PC-9 (cell line): ENCODE measurements at places on chromosomes 12 and 14.

DNA sequence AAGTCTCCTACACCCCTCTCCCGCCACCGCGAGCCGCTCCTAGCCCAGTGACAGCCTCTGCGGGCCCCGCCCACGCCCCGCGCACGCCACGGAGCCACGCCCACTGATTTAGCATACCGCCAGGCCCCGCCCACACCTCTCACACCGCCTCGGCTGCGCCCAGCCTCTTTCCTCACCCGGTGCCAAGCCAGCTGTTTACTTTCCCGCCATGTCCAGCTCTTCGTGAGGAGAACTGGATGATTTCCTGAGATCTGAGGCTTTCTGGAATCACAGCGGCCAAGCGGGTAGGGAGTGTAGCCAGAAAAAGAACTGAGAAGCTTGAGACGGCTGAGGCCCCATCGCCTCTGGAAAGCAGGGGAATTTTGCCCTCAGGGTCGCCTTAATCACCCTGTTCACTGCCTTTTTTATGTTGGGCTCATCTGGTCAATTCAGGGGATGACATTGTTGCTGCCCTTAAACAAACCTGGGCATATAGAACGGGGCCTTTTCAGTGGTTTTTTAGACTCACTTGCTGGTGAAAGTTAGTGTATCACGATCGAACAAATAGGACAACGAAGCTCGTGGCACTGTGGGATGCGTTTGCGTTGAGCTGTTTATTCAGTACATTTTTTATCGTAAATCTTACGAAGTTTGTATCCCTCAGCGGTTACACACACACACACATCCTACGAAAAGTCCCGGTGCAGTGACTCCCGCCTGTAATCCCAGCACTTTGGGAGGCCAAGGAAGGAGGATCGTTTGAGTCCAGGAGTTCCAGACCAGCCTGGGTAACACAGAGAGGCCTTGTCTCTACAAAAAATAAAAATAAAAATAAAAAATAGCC, at the start of gene RNF212B:
TSS of gene RNF212B (plus strand) at position 165 of the 823 bp plus-strand sequence. CDS start 2,410 bp downstream, outside the sequence.
- DNase-seq, result peak; percentile 82

- DNase-seq, result no peak
These were observed 32.7 kb downstream of the RBM25 start for GRCh38 chr14:73091044-73091443.

- peak; percentile 71 for DNase-seq
These were observed 80.5 kb downstream of the TMEM260 start for GRCh38 chr14:56659964-56660551.

DNA sequence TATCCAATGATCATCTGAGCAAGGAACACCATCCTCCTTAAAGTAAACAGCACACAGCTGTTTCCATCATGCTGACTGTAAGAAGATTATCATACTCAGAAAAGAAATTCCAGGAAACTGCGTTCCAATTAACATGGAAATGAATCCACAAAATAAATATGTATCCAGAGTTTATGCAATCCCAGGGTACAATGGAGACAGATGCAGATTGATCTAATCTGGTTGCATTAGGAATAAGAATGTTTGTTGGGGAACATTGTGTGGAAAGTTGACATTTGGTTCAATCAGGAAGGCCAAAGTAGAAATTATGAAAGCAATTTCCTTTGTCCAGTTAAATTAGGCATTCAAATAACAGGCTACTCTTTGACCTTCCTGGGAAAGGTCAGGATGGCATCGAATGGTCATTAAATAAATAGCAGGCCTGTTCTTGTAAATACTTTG, 236.9 kb upstream of the AMIGO2 start:
- no peak for DNase-seq

GRCh38 chr14:97432586-97432985, 635.4 kb downstream of the VRK1 start:
- DNase-seq, result no peak

DNA sequence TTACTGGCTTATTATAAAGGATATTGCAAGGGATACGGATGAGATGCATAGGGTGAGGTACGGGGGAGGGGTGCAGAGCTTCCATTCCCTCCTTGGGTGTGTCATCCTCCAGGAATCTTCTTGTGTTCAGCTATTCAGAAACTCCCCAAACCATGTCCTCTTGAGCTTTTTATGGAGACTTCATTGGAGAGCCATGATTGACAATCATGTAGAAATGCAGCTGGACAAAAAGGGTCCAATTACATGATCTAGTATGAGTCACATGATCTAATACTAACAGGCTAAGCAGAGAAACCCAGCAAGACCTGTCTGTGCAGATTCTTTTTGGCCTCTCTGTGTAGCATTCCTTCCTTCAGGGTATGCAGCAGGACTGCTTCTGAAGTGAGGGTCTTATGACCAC, 23.9 kb upstream of the FLVCR2 start:
- peak; percentile 100 for DNase-seq

GRCh38 chr14:50669441-50669986, 1.4 kb upstream of the SAV1 start:
- DNase-seq, result no peak

DNA sequence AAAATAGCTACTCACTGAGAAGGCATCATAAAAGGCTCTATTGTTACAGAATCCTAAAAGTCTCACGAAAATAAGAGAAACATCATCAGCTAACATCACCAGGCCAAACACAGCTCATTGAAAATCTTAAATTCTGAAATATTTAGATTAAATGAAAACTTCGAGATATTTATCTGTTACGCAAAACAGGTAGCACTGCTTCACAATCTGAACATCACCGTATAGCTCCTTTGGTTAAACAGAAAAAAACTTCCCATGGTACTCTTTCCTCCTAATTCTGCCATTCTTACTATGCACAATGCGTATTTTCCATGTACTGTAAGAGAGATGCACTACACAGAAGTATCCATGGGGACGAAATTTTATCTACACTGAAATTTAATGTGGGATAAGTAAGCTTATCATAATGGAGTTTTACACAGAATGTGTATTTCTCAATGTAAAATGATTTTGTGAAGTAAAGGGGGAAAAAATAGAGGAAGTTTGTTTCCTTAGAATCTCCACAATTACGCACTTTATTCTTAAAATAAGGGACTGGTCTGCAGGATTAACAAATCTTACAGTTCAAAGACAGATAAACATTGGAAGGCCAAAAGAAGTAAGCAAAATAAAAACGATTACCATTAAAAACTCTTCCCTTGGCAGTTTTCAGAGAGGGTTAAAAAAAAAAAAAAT, 1.9 kb downstream of the SGPP1 start:
- DNase-seq, result no peak

DNA sequence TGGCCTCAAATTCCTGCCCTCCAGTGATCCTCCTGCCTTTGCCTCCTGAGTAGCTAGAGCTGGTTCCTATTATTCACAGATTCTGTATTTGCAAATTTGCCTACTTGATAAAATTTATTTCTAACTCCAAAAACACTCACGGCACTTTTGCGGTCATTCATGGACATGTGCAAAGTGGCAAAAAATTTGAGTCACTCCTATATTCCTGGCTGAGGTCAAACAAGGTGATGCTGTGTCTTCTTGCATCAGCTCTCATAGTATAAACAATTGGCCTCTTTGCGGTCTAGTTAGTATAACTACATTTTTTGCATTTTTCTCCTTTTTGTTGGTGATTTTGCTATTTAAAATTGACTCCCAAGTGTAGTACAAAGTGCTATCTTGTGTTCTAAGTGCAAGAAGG, 24.7 kb downstream of the ATF1 start:
- peak; percentile 37 for DNase-seq

DNA sequence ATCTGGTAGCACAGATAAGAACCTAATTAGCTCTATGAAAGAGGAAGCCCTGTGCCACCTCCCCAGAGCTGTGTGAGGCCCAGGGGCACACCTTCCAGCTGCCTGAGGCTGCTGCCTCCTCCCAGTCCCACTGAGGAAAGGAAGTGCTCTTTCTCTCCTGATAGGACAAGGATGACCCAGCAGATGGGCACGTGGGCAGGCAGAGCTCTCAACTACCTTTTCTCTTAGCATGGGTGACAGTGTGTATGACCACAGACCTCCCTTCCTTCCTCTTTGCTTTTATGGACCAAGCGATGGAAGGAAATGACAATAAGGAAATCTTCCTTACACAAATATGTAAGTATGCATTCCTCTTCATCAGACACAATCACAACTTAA, 127.6 kb upstream of the AMIGO2 start:
- no peak for DNase-seq

GRCh38 chr12:94775710-94776109, 125.4 kb upstream of the TMCC3 start:
- DNase-seq, result no peak

DNA sequence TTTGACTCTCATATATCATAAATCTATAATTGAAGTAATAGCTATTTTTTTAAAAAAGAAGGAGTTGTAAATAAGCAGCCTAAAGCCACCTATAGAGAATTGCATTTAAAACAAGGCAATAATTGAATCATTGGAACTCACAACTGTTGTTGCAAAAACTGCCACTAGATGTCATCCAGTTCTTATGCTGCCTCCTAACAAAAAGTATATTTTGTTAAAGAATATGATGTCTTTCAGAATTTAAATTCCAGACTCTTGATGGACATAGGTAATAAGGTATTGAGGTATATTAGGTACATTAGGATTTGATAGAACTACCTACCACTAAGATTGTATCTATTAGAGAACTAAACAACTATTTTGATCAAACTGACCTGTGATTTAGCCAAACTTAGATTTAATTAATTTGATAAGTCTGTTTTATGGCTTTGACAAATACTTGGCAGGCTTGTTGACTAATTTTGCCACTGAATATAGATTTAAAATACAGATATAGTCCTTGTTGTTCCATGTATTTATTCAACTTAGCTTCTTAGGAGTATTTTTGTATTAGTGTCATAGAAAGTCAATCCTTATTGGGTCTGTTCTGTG, 401.4 kb downstream of the RPL10L start:
- no peak for DNase-seq

DNA sequence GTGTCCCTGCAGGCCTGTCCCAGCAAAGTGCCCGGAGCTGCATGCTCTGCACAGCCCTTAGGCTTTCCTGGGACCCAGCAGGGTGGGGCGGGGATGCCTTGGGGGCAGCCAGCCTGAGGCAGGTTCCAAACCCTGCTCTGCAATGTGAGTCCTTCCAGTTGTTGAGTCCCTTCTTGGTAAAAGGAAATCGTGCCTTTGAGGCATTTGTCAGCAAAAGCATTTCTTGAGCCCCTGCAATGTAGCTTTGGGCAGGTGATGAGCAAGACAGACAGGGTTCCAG, 38.1 kb upstream of the TRAF3 start:
- DNase-seq, result no peak

DNA sequence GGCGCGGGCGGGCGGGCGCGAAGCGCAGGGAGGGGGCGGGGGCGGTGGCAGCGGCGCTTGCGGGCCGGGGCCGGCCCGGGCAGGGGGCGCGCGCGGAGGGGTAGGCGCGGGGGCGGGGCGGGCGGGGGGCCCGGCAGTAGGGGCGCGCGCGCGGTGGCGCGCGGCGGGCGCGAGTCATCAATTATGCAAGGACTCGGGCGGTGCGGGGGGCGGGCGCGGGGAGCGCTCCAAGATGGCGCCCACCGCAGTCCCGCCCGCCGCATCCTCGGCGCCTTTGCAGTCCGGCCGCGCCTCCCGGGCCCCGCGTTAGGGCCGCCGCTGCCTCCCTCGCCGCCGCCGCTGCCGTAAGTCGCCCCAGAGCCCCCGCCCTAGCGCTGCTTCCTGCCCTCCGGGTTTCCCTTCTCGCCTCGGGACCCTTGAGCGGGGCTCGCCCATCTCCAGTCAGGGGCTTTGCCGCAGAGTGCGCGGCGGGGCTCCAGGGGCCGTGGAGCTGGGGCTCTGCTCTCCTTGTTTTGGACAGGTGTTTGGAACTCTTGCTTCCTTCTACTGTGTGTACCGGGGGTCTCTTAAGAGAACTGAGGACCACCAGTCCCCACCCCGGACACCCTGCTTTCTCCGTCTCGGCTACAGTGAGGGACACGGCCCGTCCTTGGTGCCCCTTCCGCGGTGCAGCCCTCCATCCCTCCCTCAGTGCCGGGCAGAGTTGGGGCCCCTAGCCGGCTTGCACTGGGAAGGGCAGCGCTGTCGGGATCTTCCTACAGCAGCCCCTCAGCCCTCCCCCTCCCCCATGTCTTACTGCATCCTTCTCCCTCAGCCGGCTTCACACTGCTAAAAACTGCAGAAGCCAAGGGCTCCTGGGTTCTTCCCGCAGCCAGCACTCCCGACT, at the start of gene SCN8A:
TSS of gene SCN8A (plus strand) at position 218 of the 886 bp plus-strand sequence. CDS start 71,585 bp downstream, outside the sequence.
- no peak for DNase-seq

GRCh38 chr12:2535583-2536204, 259.1 kb upstream of the FKBP4 start:
- no peak for DNase-seq

DNA sequence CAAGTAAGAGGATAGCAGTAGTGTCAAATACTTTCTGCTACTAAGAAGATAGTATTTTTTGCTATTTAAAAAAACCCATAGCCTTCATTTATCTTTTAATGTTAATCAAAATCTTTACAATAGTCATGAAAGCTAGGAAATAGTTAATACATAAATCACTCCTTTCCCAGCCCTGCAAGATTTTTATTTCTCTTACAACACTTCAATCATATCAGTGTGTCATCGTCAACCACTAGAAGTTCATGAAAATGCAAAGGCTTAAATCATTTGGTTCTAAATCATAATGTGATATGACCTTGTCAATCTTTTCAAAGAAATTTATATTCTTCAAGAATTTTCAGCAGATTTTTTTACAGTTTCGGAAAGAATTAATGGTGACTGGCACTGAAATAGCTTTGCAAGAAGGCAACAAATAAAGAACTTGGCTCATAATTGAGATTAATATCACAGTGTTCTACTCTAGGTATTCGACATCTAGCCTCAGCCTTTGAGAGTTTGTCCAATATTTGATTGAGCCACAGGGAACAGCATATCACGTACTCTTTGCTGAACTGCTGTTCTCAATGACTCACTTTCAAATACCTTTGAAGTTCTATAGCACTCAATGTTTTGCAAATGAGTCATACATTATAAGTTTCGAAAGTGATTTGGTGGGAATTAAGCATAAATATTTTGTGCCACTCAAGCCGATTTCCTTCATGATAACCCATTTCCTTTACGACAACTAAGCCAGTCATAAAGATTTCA, 384.0 kb upstream of the FOXG1 start:
- DNase-seq, result peak; percentile 92

DNA sequence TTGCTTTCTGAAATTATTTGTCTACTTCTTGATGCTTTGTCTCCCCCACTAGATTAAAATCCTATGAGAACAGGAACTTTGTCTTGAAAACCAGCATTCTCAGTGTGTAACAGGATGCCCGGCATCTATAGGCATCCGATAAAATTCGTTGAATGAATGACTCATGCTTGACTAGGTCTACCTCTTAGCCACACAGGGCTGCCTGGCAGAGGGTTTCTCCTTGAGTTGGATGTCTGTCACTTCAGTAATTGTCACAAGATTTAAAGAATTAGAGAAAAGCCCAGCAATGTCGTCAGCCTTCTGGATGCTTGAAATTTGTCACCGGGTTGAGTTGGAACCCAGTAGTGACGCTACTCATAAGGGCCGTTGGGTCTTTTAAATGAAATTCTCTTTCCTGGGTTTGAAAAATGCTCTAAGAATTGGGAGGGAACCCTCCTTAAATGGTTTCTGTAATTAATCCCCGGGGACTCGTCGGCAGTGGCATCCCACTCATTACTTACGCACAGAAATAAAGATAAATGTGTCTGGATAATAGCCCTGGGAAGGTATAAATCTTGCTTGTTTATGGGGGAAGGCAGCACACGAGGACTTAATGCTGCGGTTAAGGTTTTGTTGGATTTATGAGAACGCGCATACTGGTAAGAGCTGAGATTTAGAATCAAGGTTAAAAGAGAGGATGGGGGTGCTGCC, 194.1 kb downstream of the AACS start:
- DNase-seq, result no peak

GRCh38 chr12:18719922-18720510, 17.8 kb downstream of the PLCZ1 start:
- DNase-seq, result no peak

- DNase-seq, result no peak
These were observed 196.6 kb downstream of the SLC25A21 start for GRCh38 chr14:36975834-36976233.
